Dorsolateral prefrontal cortex (tissue), 122 donors: ENCODE measurements at places on chromosomes 6 and 20. TPM values are rescaled to one million over a fixed set of nuclear protein-coding genes. Genes with fewer than 3 reads are reported as not detected.

KIFC1 gene
- total RNA-seq = 1.5 TPM

DNA sequence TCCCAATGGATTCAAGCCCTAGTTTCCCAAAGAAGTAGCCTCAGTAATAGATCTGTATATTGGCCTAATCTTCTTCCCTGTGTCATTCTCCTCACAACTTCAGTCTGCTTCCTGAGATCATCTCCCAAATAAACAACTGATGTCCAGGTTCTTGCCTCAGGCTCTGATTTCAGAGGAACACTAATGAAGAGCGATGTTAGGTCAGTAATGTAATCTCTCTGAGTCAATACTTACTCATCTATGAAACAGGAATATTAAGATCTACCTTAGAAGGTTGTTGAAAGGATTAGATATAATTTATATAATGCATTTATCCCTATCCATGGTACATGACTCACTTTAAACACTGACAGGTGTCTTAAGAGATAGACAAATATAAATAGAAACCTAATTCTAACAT, 246.0 kb upstream of the FLRT3 start:
- DNase-seq = no peak

BTNL2 gene
- total RNA-seq = not detected

GRCh38 chr6:72739368-72739779, 117.5 kb downstream of the KCNQ5 start:
- no peak for DNase-seq

- no peak for DNase-seq
Measured at GRCh38 chr20:36862857-36863668, 12.9 kb upstream of the TLDC2 start.

LYRM2 gene
- 35.6 TPM for total RNA-seq

- DNase-seq = no peak
Measured at GRCh38 chr6:150634176-150634963, 34.7 kb downstream of the PLEKHG1 start.

DNA sequence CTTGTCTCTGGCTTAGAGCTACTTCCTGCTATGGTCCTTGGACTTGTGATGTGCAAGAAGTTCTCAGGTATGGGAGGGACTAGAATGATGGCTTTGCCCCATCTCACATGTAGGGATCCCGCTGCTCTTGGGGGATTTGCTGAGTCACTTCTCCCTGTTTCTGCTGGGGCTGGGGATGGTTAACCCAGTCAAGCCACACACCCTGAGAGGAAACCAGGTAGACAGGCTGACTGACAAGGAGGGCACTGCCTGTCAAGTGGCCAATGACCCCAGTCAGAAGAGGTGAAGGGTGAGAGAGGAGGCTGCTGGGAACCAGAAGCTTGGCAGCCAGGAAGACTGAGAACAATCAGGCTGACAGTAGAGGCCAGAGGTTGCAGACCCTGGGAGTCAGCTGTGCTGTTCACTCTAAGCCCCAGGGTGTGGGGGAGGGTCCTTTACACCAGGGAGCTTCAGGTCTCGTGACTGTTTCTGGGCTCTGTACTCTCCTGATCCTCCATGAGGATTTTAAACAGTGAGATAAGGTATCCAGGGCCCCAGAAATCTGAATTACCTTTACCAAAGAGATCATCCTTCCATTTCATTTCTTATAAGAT, 34.6 kb downstream of the HLA-F start:
- no peak for DNase-seq

CPNE5 gene
- total RNA-seq = 141 TPM

- no peak for DNase-seq
Measured at GRCh38 chr6:18326980-18327379, 60.2 kb upstream of the RNF144B start.

DNA sequence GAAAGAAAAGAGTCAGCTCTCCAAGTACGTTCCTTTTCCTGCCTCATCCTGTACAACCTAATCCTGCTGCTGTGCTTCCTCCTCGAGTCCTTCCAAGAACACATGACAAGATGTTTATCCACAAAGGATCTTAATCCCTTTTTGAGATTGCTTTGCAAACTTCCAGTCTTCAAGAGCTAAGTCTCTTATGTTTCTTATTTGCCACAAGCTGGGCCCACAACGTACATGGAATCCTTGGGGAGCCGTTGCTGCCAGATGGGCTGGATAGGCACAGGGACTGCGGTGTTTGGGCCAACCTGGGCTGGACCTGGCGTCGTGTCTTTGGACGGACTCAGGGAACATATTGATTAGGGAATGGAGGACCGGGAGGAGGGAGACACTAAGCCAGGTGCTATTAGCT, 79.7 kb upstream of the AFDN start:
- DNase-seq = no peak

DNA sequence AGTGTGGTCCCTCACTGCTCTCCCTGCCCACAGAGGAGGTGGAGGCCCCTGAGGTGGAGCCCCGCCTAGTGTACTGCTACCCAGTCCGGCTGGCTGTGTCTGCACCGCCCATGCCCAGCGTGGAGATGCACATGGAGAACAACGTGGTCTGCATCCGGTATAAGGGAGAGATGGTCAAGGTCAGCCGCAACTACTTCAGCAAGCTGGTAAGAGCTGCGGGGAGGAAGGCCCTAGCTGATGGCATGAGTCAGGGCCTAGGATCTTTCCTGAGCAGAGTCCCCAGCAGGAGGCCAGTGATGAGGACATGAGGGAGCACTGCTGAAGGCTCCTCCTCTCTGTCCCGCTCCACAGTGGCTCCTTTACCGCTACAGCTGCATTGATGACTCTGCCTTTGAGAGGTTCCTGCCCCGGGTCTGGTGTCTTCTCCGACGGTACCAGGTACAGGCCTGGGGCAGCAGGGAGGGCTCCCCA, 11.2 kb downstream of the PCIF1 start:
- no peak for DNase-seq

GRCh38 chr6:167013067-167013466, 13.9 kb downstream of the CEP43 start:
- DNase-seq = no peak

DNA sequence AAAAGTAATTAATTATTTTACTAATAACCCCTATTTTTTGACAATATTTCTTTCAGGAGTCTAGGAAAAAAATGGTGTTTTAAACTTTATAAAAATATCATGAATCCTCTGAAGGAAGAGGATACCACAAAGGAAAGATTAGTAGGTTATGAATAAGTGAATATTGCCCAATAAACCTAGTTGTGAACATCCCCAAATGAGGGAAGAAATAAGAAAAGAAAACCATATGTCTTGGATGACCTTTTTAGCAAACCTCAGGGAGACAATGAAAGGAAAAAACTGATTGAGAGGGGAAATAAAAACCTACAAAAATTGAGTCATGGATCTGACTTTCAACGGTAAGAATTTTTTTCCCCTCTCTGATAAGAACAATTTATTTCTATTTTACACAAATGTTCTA, 34.4 kb downstream of the TENT5A start:
- no peak for DNase-seq

GRCh38 chr6:149112976-149113375, 204.5 kb upstream of the TAB2 start:
- DNase-seq = no peak

- no peak for DNase-seq
Measured at GRCh38 chr6:83190626-83191025, 2.4 kb downstream of the PGM3 start.

NKAIN2 gene
- total RNA-seq = 28.4 TPM

GRCh38 chr6:5398530-5398929, 137.2 kb downstream of the FARS2 start:
- DNase-seq = no peak

UBE3D gene
- 16.4 TPM for total RNA-seq

DNA sequence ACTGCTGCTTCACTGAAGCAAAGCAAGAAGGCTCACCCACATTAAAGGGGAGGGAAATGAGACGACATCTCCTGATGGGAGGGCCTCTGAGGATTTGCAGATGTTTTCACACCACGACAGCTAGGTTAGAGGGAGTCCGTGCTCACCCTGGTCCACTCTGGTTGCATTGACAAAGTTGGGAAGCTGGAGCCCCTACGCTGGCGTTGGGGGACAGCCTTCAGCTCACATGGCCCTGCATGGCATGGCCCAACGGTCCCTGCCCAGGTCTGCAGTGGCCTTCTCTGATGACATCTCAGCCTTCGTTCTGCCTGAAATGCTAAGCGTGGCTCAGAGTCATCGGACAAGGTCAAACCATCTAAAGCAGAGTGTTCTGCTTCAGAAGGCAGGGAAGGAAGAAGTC, 3.8 kb upstream of the NAPB start:
- DNase-seq = no peak

DNA sequence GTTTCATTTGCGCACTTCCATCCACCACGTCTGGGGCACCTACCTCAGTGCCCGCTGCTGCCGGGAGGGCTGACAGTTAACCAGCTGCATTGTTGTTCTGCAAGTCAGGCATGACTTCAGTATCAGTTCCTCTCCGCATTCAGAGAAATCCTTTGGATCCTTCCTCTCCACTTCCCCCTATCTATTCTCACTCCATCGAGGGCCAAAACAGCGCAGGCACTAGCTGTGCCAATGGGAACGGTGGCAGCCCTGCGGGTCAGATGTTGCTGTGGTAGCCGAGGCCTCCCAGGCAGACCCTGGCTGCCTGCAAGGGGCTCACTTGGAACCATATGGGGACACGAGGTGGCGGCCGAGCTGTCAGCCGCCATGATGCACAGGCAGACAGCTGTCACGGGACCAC, 64.2 kb upstream of the INSM1 start:
- no peak for DNase-seq

- no peak for DNase-seq
Measured at GRCh38 chr6:77633993-77634715, 18.7 kb upstream of the MEI4 start.

GRCh38 chr6:35973670-35974222, 50.7 kb downstream of the SLC26A8 start:
- DNase-seq = no peak

DNA sequence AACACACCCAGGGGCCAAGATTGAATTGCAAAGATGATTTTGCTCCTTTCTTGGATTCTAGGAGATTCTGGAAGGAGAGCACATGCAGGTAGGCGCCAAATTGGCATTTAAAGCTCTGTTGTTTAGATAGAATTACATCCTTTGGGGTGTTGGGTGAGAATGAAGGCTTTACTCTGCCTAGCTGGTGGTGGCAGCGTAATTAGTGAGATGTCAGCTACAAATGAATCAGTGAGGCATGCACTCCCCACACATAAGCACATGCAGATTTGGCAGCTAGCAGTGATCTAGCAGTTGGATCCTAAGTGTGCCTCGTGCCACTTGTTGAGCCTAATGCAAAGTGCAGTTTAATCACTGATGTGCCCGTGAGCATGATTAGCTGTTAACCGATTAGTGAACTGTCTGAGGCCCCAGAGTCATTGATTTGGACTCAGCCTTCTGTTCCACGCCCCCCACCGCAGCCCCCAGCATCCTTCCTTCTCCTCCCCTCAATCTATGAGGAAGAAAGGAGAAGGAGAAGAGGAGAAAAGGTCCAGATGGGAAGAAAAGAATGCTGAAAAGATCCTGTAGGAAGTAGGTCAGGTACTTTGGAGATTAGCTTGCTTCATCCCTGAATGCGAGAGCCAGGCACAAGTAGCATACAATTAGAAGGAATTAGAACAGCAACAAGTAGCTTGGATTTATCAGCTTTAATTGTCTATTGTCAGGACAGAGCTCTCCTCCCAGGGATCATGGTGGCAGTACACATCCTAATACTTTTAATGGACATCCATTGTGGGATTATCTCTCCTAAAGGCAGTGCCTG, 6.0 kb upstream of the PRDM1 start:
- no peak for DNase-seq

SH3BGRL2 gene
- total RNA-seq = 53.9 TPM
